ENCODE measurements at places on chromosomes 1 and 21.
A peak's percentile ranks its signal among the peaks of the same experiment; 100 is the strongest.

GRCh38 chr1:6270401-6270800 is 9.5 kb upstream of the GPR153 start:
- DNase-seq, result no peak

- no peak for DNase-seq
These were observed 33.7 kb upstream of the DMBX1 start for GRCh38 chr1:46455951-46456350.

DNA sequence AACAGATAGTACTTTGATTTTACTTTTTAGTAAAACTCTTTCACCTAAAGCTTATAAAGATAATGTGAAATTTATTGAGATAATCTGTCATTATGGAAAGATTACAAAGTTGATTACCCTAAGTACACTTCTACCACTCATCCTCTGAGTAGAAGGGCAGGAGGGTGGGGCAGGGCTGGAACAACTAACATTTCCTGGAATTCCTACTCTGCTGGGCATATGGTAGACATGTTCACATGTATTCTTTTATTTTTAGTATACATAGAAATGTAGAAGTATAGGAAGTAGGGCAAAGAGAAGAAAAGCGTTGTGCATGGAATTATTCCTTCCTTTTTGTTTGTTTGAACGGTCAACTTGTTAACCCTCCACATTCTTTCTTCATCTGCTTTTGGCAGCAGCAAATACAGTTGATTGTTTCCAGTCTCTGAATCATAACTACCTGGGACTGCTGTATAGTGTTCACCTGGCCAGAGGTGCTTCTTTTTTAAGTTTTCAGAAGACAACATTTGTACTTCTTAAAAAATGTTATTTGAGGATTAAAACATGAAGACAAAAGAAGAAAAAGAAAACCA is 85.1 kb downstream of the POU2F1 start:
- DNase-seq, result no peak

DNA sequence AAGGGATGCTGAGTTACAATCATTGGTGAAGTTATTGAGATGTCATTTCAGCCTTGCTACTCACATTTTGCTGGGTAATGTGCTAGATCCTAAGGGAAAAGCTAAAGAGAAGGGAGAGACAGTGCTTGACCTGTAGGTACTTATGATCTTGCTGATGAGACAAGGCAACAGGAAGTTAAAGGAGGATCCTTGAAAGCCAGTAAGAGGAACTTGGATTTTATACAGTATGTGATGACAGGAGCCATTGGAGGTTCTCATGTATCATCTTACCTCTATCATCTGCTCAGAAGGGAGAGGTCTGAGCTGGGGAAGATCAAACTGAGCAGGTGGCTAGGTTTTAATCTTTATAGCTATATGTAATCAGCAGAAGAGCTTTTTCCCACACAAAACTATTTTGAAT is 6.3 kb downstream of the APOBEC4 start:
- no peak for DNase-seq

DNA sequence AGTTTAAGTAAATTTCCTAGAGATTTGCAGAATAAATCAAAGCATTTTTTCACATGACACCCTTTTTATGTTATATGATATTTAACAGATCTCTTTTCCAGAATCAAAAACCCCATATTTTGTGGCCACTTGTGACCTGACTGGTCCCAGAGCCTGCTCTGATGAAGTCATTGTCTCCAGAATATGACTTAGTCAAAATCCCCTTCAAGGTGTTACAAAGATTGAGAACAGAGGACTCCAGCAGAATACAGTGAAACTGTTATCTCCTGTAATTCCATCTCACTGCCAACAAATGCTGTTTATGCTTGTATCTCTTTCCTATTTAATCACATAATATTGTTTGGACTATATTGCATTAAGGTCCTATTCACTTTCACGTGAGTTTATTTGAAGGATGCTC is 25.6 kb downstream of the RGS1 start:
- DNase-seq, result no peak

DNA sequence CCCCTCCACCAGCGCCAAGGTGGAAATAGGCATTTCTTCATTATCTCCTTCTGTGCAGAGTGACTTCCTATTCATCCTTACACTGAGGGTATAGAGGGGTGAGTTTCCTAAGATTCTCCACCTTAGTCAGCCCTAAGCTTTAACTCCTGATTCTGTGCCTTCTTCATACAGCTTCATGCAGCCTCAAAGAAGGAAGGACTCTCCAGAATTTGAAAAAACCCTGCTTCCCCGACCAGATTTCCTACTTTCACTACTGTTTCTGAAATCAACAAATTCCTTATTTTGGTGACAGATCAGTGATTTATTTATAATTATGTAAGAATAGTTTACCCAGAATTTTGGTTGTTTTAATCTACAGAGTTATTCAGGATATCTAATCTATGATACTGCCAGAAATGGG is 28.6 kb downstream of the GFI1 start:
- no peak for DNase-seq

DNA sequence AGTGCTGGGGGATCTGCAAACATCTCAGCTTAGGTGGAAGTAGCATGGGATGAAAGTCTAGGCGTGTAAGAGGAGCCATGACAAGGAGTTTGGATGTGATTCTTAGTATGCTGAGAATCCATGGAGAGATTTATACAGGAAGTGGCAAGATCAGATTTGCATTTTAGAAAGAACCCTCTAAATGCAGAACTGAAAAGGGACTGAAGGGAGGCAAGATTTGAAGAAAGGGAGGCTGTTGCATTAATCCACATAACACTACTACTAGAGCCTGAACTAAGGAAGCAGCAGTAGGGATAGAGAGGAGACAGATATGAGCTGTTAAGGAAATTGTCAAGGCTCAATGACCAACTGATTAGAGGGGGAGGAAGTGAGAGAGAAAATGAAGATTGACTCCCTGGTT is 9.8 kb downstream of the C1orf74 start:
- DNase-seq, result no peak

DNA sequence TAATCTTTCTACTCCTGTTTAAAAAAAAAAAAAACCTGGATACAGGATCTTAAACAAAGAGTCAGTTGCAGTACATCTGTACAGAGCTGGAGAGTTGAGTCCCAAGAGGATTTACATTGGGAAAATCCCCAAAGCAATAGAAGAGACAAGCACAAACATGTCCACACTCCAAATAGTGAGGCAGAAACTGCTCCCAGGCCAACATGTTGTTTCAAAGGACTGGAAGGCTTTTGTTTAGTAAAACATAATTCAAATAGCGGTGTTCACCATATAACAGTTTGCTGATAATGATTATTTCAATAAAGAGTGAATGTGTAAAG is 425.4 kb downstream of the ADGRL2 start:
- DNase-seq, result no peak

- DNase-seq, result no peak
These were observed 70.9 kb upstream of the EDEM3 start for GRCh38 chr1:184825571-184825970.

DNA sequence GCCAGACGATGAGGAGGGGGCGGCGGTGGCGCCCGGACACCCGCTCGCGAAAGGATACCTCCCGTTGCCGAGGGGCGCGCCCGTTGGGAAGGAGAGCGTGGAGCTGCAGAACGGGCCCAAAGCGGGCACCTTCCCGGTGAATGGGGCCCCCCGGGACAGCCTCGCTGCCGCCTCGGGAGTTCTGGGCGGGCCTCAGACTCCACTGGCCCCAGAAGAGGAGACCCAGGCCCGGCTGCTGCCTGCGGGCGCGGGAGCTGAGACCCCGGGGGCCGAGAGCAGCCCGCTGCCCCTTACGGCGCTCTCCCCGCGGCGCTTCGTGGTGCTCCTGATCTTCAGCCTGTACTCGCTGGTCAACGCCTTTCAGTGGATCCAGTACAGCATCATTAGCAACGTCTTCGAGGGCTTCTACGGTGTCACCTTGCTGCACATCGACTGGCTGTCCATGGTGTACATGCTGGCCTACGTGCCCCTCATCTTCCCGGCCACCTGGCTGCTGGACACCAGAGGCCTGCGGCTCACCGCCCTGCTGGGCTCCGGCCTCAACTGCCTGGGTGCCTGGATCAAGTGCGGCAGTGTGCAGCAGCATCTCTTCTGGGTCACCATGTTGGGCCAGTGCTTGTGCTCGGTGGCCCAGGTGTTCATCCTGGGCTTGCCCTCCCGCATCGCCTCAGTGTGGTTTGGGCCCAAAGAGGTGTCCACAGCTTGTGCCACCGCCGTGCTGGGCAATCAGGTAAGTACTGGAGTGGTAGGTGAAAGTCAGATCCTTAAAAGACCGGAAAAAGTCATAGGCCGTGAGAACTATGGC is 588 bp downstream of the FLVCR1 start:
- peak; percentile 61 for DNase-seq

DNA sequence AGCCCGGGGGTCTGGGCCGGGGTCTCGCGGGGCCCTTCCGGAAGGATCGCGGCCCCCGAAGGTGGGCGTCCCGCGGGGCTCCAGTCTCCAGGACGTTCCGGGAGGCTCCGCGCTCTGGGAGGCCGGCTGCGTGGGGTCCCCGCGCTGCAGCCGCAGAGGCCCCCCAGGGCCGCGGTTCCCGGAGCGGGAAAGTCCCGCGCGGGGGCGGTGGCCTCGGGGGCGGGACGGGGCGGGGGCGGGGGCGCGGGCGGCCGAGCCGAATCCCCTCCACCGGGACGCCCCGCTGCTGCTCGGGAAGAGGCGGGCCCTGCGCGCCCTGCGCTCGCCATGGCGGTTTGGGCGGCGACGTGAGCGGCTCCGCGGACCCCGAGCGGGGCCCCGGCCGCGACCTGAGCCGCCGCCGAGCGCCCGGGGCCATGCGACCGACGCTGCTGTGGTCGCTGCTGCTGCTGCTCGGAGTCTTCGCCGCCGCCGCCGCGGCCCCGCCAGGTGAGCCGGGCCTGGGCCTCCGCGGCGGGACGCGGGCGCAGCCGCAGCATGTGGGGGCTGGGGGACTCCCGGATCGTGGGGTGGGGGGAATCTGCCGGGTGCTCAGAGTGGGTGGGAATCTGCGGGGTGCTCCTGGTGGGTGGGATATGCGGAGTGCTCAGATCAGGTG is at the start of gene IFNGR2:
TSS of gene IFNGR2 (plus strand) at position 286 of the 658 bp plus-strand sequence. CDS start at position 417, 131 bp downstream.
- peak; percentile 36 for DNase-seq

DNA sequence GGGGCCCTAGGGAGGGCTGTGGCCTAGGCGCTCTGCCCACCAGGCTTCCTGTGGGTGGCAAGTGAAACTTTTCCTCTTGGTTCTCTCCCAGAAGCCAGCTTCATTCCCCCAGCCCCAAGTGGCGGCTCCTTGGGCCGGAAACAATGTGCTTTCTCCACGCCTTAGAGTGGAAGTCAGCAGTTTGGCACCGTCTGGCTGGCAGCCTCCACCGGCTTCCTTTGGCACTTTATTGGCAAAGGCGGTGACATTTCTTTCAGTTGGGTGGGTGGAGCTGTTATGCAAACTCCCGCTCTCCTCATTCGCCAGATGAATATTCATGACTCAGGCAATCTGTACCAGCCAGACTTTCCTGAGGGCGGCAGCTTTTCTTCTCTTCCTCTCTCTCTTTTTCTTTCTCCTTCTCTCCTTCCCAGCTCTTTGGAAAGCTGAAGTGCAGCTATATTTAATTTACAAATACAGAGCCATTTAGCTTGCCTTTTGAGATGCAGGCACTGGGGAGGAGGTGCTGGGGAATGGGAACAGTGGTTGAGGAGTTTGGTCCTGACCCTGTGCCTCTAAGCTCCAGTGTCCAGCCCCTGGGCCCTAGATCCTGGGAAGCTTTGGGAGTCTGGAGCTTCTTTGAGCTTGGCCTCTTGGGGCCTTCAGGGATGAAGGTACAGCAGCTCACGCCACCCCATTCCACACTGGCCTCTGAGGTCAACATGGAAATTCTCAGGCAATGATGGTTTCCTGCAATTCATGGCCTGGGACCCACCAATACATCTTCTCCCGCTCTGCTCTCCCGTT is 67.8 kb upstream of the POU3F1 start:
- no peak for DNase-seq

DNA sequence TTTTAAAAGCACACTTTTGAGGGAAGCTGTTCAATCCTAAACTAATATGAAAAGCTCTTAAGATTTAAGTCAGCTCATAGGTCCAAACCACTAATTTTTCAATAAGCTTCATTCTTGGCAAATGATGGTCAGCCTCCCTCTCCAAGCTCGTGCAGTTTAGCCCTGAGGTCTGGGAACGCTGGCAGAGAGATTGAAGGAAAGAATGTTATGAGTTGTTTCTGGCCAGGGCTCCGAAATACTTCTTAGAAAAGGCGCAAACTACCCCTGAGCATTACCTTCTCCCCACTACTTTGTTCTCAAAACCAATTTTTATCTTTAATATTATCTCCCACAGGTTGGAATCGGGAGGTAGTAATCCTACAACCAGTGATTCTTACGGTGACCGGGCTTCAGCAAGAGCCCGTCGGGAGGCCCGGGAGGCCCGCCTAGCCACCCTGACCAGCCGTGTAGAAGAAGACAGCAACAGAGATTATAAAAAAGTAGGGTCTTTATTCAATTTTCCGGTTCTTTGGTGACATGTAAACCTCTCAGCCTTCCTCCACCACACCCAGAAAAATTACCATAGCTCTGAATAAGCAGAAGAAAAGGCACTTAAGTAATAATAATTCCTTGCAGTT is 147.7 kb downstream of the SYT2 start:
- DNase-seq, result no peak

DNA sequence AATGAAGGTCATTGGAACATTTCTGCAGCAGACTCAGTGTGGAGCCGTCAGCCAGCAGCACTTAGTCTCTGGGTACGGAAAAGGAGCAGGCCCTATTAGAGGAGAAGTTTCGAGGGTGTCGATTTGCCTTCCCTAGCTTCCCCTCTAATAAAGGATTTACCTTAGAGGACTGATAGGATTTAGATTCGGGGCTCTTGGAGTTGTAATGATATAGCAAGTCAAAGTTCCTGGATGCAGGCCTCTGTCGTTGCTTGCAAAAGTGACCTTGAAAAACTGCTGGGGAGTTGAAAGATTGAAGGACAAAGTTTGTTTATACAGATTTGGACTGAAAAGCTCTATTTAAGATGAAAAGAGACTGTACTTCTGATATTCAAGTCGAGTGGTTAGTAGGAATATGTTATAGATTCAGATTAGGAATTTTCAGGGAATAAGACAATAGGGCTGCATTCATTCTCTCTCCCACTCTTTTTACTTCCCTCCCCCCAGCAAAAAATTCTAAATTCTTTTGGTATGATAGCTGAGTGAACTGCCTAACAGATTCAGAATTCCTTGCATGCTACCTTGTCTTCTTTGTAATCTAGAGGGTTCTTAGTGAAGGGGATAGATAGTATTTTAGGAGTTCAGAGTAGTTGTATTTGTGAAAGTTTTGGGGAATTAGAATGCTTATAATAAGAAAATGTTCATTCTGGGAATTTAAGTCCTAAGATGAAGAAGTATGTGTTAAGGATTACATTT is 19.2 kb downstream of the NFYC start:
- DNase-seq, result no peak

GRCh38 chr1:230972855-230973271 is 5.8 kb downstream of the TTC13 start:
- DNase-seq, result peak; percentile 63

DNA sequence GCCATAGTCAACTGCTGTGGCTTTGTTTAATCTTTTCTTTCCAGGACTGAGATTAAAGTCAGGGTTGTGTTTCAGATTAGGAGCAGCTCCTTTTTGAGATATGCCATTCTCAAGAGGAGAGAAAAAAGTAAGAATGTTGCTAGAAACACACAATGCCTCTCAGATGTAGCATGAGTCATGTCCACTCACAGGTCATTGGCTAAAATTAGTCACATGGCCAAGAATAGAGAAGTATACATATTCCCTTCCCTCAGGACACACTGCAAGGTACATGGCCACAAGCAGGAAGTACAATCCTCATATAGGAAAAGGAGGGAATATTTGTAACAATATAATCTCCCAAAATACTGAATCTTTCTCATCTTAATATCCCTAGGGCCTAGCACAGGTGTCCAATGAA is 141.9 kb upstream of the PTBP2 start:
- no peak for DNase-seq

- DNase-seq, result no peak
These were observed 27.7 kb upstream of the PTGFRN start for GRCh38 chr1:116881879-116882520.
